Left ventricle myocardium inferior (tissue), 1 donor: ENCODE measurements at places on chromosomes 1 and 21.

DNA sequence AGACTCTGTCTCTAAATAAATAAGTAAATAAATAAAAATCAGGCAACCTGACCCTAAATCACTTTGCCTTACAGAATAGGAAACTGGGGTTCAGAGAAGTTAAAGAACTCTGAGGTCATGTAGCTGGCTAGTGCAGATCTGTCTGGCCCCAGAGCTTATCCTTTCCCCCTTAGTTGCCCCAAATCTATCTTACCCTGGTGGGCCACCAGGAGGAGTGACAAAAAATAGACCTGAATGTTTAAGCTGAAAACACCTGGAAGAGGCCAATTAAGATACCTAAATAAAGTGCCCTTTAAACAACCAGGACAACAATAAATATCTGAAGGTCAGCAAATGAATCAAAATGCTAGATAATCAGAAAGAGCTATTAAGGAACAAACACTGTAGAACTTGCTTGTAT, 59.7 kb downstream of the TEX35 start:
- DNase-seq, result no peak

GRCh38 chr1:168428063-168428731, 115.6 kb downstream of the XCL2 start:
- peak; percentile 46 for DNase-seq

GRCh38 chr1:25784575-25785051, 15.4 kb upstream of the SELENON start:
- peak; percentile 76 for DNase-seq

DNA sequence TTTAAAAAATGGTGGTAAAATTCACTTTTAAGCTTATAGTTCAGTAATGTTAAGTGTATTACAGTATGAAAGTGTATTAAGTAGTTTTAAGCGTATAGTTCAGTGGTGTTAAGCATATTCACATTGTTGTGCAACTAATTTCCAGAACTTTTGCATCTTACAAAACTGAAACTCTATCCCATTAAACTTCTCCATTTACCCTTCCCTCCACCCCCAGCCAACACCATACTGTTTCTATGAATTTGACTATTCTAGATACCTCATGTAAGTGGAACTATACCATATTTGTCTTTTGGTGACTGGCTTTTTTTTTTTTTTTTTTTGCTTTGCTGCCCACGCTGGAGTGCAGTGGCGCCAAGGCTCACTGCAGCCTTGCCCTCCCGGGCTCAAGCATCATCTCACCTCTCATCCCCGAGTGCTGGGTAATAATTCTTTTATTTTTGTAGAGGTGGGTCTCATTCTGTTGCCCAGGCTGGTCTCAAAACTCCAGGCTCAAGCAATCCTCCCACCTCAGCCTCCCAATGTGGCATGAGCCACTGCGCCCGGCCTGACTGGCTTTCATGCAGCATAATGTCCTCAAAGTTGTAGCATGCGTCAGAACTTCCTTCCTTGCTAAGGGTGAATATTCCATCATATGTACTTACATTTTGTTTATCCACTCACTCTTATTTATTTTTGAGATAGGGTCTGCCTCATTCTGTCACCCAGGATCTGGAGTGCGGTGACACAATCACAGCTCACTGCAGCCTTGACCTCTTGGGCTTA, 45.1 kb upstream of the BMP8B start:
- DNase-seq, result no peak

DNA sequence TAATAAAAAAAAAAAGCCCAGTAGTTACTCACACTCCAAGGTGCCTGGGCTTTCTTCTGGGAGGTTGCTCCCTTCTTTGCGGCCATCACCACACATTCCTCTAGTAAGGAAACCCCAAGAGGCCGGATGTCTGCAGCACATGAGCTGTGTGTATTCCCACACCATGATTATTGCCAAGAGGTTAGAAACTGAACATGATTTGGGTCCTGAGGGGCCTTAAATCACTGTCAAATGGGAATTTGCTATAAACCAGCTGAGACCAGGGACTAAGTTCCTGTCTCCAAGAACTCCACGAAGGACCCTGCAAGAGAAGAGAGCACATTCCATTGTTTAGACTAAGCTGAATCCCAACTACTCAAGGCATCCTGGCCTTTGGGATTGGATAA, 85.3 kb upstream of the SSX2IP start:
- DNase-seq, result no peak

DNA sequence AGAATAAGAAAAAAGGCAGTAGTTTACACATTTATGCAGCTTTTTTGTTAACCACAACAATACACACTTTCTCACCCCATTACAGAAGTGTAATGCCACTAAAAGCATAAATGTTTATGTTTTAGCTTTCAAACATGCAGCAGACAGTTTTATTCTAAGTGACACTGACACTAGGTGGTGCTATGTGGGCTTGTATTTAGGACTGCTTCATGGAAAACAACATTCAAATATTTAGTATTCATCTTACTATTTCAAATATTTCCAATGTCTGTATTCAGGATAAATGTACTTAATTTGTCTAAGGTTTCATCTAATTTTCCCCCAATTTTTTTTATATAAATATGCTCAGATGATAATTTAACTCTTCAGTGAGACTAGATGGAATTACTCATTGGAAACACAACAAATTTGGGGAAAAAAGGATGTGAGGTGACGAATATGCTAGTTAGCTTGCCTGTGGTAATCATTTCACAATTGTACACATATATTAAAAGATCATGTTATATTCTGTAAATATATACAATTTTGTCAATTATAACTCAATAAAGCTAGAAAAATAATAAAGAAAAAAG, 71.4 kb downstream of the USP1 start:
- no peak for DNase-seq

DNA sequence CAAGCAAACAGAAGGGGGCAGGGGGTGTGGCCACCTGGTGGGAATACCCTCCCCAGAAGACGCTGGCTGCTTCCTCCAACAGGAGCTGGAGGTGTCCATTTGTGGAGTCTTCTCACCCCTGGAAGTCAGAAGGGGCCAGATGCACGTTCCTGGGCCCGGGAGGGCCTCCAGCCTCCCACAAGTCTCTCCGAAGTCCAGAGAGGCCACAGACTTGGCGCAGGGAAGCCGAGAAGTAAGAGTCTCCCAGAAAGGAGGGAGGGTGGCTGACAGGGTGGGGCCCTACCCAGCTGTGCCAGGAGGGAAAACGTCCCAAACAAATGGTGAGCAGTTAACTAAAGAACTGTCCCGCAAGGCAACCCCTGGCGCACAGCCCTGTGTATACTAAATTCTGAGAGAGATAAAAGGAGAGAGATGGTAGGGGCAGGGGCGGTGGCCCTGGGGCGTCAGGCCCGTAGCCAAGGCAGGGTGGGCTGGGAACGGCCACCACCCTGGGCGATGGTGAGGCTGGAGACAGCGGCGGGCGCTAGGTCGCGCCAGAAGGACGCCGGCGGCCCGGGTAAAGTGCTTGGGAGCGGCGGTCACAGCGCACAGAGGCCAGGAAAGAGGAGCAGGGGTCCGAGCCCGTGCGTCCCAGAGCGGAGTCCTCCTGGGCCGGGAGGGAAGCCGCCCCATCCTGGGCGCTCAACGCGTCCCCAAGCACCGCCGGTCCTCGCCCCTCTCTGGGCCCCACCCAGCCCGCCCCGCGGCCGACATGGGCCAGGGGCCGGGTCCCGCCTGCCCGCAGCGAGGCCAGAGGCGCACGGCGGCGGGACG, 1.2 kb downstream of the CHD5 start:
- no peak for DNase-seq

GRCh38 chr21:29677326-29677725, 262.5 kb downstream of the GRIK1 start:
- DNase-seq, result no peak

DNA sequence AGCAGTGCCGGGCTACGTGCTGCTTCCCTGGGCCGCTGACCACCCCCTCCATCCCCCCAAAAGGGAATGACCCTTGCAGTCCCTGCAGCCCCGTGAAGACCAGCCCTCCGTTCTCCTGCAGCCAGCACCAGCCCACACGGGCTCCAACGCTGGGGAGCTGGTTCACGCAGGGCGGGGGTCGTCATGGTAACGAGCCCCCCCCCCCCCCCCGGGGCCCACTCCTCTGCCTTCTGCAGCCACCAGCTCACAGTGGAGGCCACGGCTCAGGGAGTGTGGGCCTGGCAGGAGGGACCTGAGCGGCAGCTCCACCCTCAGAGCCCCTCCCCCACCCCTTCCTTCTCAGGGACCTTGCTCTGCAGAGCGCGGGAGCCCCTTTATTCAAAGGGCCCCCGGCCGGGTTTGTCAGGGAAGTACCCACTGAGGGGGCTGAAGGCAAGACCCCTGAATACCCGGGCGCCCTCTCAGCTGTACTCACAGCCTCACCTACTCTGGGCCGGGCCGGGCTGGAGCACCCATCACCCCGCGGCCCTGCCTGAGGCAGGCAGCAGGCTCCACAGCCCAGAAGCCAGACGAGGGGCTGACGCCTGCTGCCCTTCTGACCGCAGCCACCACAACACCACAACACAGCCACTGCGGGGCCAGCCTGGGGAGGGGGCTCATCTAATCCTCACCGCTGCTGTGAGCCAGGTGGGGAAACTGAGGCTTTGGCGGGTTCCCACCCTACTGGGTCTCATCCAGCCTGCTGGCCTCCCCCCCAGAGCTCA, 12.6 kb downstream of the MEGF6 start:
- DNase-seq, result no peak

- no peak for DNase-seq
Measured at GRCh38 chr1:117346206-117346928, 20.9 kb upstream of the MAN1A2 start.

DNA sequence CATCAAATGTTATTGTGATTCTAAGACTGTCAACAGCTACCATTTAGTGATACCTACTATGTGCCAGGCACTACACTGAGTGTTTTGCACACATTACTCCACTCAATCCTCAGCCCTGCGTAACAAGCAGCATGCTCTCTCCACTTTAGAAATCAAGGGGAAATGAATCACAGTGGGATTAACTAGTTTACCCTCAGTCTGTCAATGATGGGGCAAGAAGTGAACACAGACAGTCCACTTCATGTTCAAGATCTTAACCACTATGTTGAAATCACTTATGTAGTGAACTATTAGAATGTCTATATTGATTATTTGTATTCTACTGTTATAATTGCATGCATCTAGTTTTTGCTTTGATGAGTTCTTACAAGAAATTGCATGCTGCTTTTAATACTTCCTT, 165.3 kb downstream of the LTN1 start:
- DNase-seq, result no peak

- DNase-seq, result no peak
Measured at GRCh38 chr21:33942426-33942825, 26.8 kb upstream of the ATP5PO start.

GRCh38 chr1:68188060-68188538, 44.2 kb downstream of the WLS start:
- DNase-seq, result no peak

DNA sequence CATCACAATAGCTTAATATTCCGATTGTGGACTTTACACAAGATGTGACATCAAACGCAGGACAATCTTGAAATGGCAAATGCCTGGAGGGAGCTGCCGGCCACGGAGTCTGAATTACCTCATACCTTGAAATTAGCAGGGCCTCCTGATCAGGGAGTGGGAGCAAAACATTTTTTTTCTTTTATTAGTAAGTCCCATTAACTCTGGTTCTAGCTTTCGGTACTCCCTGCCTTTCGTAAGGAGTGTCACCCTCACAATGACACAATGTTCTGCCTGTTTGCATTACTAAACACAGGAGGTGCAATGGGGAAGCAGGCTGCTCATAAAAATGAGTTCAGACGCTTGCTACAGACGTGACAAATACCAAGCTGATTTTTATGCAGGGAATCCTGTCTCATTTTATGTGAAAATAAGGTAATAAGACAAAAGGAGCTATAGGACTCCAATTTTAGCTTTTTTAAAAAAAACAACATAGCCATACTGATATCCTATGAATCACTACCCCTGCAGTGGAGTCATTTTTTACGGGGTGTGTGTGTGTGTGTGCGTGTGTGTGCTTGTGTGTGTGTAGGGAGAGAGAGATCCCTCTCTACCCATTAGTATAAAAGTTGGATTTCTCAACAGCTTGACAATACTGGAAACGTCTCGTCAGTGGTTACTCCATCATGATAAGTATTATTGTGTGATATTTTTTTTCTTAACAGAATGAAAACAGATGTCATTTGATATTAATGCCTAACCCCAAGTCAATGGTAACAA, 205.1 kb upstream of the RUNX1 start:
- DNase-seq, result no peak

DNA sequence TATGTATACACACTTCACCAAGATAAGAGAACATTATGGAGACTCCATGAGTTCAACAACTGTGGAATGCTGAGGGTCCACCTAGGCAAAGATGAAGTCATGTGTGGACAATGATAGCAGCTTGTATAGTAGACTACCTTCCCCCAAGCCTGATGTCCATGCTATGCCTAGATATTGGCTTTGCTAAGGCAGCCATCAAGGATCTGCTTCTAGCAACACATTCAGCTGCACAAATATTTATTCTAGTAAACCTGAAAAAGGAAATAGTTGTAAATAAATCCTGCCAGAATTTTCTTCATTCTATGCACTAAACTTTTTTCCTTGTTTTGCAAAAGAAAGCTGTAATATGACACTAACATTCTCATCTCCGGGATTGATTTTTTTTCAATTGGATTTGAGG, 7.0 kb upstream of the LPAR3 start:
- DNase-seq, result no peak

GRCh38 chr1:29502225-29502910, 266.0 kb downstream of the PTPRU start:
- no peak for DNase-seq

DNA sequence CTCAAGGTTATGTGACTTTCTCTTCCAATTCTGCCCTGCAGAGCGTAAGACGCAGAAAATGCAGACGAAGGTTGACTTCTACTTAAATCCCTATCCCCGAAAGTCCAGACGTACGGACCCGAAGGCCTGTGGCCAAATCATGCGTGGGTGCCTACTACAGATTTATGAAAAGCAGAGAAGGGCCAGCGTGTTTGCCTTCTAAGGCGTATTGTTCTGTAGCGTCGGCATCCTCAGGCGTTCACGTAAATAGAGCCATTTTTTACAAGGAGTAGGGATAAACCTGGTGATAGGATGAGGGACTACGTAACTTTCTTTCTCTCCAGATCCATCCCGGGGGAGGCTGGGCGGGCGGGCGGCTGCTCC, 222 bp upstream of the GIPC2 start:
- peak; percentile 21 for DNase-seq

DNA sequence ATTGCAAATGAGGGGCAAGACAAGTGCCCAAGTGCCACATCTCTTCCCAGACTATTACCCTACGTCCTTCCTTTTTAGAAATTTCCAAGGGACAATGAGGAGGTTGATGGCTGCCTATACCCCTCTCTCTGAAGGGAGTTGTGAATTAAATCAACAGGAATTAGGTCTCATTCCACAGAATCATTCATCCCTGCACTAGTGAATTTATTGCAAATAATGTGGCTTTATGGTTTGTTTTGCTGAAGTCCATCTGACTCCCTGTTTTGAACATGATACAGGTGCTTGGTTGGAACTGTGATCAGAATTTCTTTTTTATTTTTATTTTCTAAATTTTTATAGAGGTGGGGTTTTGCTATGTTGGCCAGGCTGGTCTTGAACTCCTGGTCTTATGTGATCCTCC, 34.3 kb upstream of the THEM4 start:
- DNase-seq, result no peak

DNA sequence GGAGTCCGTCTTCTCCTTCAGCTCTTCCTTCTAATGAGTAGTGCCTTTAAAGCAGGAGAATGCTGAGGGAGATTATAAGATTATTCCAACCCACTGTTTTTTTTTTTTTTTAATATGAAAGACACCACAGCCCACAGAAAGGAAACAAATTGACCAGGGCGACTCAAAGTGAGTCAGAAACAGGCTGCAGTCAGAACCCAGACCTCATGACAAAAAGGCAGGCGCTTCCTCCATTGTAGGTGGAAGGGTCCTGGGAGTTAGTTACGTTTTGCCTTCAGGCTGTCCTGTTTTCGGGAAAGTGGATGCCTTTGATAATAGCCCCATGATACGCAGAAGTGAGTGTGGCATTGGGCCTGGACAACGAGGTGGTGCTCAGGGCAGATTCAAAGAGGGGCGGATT, 21.0 kb downstream of the PLXNA2 start:
- no peak for DNase-seq
